ENCODE measurements at places on chromosomes 7 and 10.

DNA sequence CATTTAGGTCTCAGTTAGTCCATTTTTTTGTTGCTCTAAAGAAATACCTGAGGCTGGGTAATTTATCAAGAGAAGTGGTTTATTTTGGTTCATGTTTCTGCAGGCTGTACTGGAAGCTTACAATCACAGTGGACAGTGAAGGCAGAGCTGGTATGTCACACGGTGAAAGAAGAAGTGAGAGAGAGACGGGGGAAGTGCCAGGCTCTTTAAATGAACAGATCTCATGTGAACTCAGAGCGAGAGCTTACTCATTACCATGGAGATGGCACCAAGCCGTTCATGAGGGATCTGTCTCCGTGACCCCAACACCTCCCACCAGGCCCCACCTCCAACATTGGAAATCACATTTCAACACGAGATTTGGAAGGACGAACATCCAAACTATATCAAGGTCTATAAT lies 18.9 kb upstream of the PNLIPRP3 start:
- DNase-seq = no peak

- no peak for DNase-seq
Measured at GRCh38 chr10:19577381-19577780, 238.9 kb upstream of the PLXDC2 start.

DNA sequence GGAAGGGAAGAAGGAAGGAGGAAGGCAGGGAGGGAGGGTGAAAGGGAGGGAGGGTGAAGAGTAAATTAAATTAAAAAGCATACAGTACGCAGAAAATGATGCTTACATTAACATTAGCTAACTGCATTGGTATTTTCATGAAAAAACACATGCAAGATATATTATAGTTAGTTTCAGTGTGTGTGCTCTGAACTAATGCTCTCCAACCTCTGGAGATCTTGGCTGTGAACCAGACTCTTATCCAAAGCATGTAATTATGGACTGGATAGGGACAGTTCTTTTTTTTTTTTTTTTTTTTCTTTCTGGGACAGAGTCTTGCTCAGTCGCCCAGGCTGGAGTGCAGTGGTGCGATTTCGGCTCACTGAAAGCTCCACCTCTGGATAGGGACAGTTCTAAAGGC lies 357.0 kb downstream of the FRMD4A start:
- DNase-seq = no peak

DNA sequence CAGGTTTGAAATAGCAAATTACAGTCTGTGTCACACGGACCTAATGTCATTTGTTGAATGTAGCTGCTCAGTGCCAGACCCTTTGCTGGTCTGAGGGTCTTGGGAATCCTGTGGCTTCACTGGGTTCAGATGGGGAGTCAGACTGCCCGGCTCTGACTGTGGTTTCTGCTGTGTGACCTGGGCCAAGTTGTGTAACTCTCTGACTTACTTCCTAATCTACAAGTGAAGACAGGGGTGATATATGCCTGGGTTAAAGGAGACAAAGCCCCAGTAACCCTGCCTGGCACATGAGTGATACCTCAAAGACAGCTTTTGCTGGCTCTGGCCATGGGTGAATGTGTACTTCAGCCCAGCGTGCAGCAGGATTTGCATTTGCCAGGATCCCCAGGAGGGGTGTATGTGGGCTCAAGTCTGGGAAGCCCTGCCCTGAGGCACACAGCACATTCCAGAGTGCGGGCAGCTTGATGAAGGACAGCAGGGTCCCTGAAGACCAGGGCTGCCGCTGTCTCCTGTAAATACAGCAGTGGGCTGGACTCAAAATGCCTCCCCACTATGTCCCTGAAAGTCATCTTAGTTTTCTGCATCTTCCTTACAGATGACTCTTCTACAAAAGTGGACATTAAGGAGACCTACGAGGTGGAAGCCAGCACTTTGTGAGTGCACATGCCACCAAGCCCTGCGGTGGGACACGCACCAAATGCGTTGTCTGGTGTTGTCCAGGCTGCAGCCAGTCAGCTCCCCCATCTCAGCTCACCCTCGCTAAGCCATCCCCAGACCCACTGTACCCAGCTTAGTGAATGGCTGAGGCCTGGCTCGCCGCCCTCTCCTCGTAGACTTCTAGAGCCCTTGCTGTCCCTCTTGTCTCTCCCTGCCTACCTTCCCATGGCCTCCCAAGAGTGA lies 16.4 kb downstream of the NACAD start:
- DNase-seq = no peak

DNA sequence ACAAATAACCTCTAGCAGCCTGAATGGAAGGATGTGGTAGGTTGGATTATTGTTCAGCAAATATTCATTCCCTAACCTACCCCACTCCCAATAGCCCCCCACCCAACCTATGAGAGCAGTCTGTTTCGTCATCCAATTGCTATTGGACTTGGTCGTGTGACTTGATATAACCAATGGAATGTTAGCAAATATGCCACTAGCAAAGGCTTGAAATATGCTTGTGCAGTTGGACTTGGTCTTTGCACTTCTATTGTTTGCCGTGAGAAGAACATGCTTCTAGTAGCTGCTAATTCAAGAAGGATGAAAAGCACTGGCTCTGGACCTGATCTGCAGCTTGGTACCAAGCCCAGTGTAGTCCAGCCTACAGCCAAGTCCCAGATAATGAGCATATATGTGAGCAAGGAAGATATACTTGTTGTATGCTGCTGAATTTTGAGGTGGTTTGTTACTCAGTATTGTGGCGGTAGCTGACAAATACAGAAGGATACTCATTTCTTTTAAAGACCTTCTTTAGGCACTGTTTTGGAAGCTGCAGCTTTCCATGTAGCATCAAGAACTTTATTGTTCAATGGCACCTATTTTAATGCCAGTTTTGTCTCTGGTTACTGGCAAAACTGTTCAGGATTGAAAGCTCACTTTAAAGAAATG lies 180.4 kb downstream of the EXOC4 start:
- no peak for DNase-seq

DNA sequence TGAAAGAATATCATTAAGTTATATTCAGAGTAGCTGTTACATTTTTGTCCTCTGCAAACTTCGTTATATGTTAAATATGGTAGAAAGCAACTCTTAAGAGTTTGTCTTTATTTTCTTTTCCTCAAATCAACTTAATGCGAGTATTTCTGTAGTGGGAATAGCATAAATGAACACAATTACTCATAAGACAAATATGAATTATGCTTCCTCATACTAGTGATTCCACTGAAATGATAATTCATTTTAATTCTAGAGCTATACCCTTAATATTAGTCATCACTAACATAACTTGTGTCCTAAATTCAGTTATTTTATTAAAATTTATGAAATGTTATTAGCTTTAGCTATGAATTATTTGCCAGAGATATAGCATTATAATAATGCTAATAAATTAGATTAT lies 820.6 kb upstream of the KCND2 start:
- DNase-seq = no peak

DNA sequence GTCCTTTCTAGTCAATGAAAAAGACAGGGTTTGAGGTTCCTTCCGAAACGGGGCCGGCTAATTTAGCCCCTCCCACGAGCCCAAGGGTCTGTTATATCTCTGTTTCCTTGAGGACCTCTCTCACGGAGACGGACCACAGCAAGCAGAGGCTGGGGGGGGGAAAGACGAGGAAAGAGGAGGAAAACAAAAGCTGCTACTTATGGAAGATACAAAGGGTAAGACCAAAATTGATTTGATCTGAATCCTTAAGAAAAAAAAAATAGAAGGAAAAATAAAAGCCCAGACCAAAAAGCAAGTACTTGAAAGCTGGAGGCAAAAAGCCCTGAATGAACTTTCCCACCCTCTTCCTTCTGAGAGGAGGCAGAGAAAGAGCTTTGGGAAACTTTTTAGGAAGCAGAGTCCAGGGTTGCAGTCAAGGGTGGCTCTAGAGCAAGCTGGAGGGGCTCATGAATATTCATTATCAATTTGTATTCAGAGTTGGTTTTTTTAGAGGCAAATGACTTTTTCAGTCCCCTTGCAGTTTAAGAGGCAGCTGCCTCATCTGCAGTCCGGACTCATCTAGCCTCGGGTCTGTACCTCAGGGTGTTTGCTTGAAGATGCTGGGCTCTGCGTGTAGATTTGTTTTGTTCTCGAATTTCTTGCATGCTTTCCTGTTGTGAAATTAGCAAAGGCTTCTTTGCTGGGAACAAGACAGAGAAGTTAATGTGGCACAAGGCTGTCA lies at the start of gene ENTPD1:
Gene ENTPD1, plus strand, starts transcription at position 123 of the 721 bp plus-strand sequence. Its CDS starts 77 bp downstream, at position 200.
- no peak for DNase-seq

GRCh38 chr10:11462071-11462470 lies 149.4 kb downstream of the USP6NL start:
- DNase-seq = no peak

GRCh38 chr10:30456266-30456665 lies 22.3 kb downstream of the MAP3K8 start:
- no peak for DNase-seq

GRCh38 chr10:130111852-130112180 lies 1.2 kb upstream of the C10orf143 start:
- DNase-seq = no peak

- no peak for DNase-seq
Measured at GRCh38 chr10:132691711-132692153, 94.2 kb downstream of the NKX6-2 start.

- DNase-seq = no peak
Measured at GRCh38 chr7:158161194-158161593, 426.4 kb downstream of the PTPRN2 start.

GRCh38 chr7:111743244-111743847 lies 181.1 kb upstream of the IMMP2L start:
- DNase-seq = no peak

DNA sequence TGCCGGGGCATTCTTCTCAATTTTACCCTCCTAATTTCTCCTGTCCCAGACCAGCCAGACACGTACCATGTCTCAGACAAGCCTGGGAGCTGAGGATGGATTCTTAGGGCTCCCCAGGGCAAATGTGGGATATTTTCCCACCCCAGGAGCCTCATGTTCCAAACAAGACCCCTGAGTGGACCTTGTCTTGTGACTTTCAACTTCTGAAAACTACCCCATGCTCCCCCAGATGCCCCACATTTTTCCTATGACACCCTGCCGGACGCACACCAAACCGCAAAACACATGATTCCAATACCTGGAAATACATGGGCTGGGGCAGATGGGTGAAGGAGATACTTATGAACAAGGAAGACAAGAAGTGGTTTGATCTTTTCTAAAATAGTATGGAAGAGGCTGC lies 874 bp downstream of the GIMAP5 start:
- no peak for DNase-seq

- DNase-seq = peak; percentile 29
Measured at GRCh38 chr10:16787361-16787791, 29.8 kb downstream of the RSU1 start.

DNA sequence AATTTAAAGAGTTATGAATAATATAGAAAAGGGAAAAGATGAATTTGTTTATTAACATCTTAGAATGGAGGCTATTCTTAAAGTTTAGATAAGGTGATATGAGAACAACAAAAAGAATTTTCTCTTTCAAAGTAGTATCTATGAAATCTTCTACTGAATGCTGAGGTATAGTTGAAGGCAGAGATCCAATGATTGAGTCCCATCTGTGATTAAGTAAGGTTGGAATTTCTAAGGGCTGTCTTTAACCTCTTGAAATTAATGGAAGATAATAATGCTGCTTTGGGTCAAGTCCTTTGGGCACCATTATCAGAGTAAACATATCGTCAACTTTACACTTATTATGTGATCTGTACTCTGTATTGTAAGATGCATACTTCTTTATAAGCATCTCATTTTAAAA lies 307.9 kb downstream of the PRKG1 start:
- no peak for DNase-seq

GRCh38 chr10:109427411-109427810 lies 495.9 kb downstream of the XPNPEP1 start:
- no peak for DNase-seq

- no peak for DNase-seq
Measured at GRCh38 chr10:18684416-18684815, 25.2 kb downstream of the ARL5B start.

DNA sequence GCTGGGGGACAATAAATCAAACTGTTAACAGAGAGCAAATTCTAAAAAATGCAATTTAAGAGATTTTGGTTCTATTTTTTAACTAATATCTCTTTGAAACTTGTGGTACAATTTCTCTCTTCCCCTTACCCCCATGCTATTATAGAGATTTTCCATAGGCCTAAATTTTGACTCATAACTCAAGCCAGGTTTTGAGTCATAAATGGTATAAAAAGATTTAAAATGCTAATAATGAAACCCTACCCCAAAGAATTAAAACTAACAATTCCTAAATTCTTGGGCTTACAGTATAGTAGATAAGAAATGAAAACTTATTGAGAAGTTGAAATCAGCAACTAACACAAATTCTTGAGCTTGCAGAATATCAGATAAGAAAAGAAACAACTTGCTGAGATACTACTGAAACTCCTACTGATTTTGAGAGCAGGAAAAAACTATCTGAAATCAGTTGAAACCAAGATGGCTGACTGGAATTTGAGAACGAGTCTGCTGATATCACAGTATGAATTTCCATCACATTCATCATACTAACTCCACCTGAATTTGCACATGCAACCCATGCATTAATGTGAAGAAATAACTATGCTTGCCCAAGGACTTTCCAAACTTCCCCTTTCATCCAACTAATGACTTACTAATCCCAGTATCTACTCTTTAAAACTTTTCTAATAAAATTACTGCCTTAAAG lies 36.3 kb downstream of the POT1 start:
- DNase-seq = no peak

GRCh38 chr7:133564484-133564883 lies 311.6 kb downstream of the EXOC4 start:
- no peak for DNase-seq

DNA sequence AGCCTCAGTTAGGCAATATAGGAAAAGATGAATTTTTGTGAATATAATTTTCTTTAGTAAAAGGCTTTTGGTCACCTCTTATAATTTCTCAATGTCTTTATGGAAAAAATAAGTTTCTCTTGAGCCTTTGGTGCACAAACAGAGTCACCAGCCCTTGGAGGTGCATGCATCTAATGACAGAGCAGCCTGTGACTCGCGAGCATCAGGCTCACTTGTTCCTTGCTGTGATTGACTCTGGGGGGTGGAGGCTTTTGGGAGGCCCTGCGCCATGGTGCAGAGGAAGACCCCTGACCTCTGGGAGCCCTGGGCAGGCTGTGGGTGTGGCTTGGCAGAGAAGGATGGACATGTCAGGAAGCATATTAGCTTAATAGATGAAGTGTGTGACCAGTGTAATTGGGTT lies 60.2 kb downstream of the FIGNL1 start:
- DNase-seq = no peak

DNA sequence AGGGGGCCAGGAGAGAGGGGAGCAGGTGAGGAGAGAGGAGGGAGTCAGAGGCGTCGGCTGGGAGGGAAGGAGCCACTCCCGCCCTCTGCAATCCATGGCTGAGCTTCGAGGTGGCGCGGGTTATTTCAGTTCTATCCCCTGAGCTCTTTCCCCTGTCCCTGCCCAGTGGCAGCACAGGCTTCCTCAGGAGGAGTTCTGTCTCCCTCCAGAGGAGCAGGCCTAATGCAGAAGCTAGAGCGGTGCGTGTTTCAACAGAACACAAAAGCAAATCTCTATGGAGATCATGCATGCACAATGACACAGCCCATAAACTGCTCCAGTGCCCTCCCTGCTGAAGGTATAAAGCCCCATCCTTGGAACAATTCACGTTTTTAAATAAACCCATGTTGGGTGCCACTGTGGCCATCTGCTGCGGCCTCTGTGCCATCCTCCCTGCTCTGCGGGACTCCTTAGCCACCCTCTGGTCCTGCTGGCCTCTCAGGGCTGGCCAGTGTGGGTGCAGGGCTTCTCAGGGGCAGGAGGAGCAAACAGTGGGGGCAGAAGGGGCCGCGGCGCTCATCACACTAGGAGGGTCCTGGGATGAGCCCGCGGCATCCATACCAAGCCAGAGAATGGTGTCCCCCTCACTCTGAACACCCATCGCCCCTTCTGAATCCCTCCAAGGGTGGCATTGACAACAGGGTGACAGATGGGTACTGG lies 192.6 kb upstream of the LYZL2 start:
- DNase-seq = no peak

- no peak for DNase-seq
Measured at GRCh38 chr7:135499818-135500217, 10.1 kb downstream of the CNOT4 start.
